Panc1 (cell line): ENCODE measurements at places on chromosomes 7 and 10. TPM values are rescaled to one million over a fixed set of nuclear protein-coding genes. Genes with fewer than 3 reads are reported as not detected.

Gene MYOZ1
- total RNA-seq, result not detected

Gene OR2A12
- total RNA-seq, result not detected

DNA sequence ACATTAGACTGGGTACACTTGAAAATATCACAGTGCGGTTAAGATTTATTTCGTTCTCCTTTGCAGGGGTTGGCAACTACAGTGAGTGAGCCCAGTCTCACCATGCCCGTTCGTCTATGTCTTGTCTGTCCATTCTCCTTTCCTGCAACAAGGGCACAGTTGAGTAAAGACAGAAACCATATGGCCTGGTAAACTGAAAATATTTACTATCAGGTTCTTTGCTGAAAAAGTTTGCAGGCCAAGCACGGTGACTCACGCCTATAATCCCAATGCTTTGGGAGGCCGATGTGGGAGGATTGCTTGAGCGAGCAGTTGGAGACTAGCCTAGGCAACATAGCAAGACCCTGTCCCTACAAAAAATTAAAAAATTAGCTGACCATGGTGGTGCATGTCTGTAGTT, 11.4 kb upstream of the KCTD7 start:
- no peak for DNase-seq

DNA sequence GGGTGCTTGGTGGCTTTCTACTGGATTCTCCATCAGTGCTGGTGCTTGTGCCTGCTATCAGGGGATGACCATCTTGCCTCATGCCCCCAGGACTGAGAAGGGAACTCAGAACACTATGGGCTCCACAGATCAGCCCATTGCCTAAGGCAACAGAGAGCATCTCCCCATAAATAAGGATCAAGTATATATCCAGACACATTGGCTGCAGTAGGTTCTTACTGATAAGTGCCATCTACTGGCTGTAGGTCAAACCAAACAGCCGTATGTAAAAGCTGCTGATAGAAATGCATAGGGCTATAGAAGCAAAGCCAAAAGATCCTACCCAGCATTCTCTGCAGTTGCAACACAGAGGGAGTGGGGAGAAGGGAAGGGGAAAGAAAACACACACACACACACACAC, 153.7 kb downstream of the CDK14 start:
- no peak for DNase-seq

GRCh38 chr10:114388275-114388674, 16.0 kb downstream of the AFAP1L2 start:
- no peak for DNase-seq
